ENCODE measurements at places on chromosomes 5 and 9. TPM values are rescaled to one million over a fixed set of nuclear protein-coding genes. Genes with fewer than 3 reads are reported as not detected.

Gene CMYA5
- 6.7 TPM for total RNA-seq

- no peaks in the 10 kb centered on the region for H3K4me1 ChIP-seq
- no peak overlapping the region for H3K4me3 ChIP-seq
- H3K36me3 ChIP-seq = no peaks in the 10 kb centered on the region
- H3K27me3 ChIP-seq = no peaks in the 10 kb centered on the region
- DNase-seq = no peak
Observed at GRCh38 chr9:17052626-17053025, 82.2 kb upstream of the CNTLN start.

DNA sequence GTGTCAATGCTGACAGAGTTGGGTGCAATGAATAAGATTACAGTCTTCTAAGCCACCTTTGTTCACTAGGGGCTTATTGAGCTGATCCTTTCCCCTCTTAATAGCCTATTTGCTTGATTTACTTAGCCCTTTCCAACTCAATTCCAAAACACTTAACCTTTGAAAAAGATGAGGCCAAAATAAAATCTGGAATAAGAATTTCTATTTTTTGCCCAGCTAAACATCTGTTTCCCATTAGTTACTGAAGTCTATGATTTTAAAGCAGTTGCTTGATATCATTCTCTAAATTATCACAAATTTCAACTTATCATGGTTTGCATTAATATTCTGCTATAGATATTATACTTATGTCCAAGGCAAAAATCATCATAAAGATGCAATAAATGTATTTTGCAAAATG is 1272.0 kb upstream of the ACO1 start:
- H3K4me1 ChIP-seq = no peaks in the 10 kb centered on the region
- H3K27me3 ChIP-seq = peaks cover 17% of the 10 kb centered on the region
- no peak overlapping the region for H3K27ac ChIP-seq
- DNase-seq = no peak
- no peak overlapping the region for H3K4me3 ChIP-seq

DNA sequence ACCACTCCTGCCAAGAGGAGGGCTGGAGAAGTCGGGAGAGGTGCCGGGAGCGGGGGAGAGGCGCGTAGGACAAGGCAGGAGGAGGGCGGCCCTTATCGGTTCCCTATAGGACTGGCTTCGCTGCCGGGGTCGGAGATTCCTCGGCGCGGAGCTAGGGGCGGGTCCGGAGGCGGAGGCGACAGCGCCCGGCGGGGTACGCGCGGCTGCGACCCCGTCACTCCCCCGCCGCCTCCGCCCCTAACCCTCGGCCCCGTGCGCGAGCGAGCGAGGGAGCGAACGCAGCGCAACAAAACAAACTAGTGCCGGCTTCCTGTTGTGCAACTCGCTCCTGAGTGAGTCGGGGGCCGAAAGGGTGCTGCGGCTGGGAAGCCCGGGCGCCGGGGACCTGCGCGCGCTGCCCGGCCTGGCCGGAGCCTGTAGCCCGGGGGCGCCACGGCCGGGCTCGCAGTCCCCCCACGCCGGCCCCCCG is 2.0 kb downstream of the GLIS3 start:
- H3K27ac ChIP-seq = peak overlapping the region; percentile 92
- H3K4me3 ChIP-seq = peak overlapping the region; percentile 92
- peaks cover 30% of the 10 kb centered on the region for H3K27me3 ChIP-seq

DNA sequence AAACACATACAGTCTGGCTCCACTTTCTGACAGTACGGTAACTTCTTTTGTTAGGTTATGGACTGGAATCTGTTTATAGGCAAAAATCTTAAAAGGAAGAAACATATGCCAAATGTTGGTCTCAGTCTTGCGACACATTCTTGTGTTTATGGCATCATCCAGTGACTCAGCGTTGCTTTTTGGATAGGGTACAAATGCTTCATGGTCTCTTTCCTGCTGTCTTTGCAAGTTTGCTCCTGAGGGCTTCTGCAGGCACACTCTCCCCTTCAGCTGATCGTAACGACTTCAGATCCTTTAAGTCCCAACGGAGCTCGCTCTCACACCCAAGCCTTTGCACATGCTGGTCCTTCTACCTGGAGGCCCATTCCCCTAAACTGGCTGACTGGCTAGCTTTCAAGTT is 23.6 kb upstream of the TNFSF8 start:
- DNase-seq = no peak
- H3K4me1 ChIP-seq = peaks cover 4% of the 10 kb centered on the region
- H3K36me3 ChIP-seq = no peaks in the 10 kb centered on the region
- no peaks in the 10 kb centered on the region for H3K27me3 ChIP-seq
- H3K4me3 ChIP-seq = no peak overlapping the region

GRCh38 chr5:24850926-24851486 is 206.2 kb upstream of the CDH10 start:
- H3K4me3 ChIP-seq = no peak overlapping the region
- H3K4me1 ChIP-seq = no peaks in the 10 kb centered on the region
- no peaks in the 10 kb centered on the region for H3K27me3 ChIP-seq
- H3K27ac ChIP-seq = no peak overlapping the region
- no peak for DNase-seq

Measured in mesothelial cell of epicardium (in vitro differentiated cells).